Natural killer cell (primary cell): ENCODE measurements at places on chromosomes 11 and 22. TPM values are rescaled to one million over a fixed set of nuclear protein-coding genes. Genes with fewer than 3 reads are reported as not detected.

Gene KRTAP5-10
- not detected for total RNA-seq

DNA sequence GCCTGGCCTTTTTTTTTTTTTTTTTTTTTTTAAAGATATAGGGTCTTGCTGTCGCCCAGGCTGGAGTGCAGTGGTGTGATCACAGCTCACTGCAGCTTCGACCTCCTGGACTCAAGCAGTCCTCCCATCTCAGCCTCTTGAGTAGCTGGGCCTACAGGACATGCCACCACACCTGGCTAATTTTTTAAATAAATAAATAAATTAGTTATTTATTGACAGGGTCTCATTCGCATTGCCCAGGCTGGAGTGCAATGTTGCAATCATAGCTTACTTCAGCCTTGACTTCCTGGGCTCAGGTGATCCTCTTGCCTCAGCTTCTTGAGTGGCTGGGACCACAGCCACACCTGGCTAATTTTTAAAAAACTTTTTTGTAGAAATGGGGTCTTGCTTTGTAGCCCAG lies 10.5 kb downstream of the AP2A2 start:
- DNase-seq = no peak

DNA sequence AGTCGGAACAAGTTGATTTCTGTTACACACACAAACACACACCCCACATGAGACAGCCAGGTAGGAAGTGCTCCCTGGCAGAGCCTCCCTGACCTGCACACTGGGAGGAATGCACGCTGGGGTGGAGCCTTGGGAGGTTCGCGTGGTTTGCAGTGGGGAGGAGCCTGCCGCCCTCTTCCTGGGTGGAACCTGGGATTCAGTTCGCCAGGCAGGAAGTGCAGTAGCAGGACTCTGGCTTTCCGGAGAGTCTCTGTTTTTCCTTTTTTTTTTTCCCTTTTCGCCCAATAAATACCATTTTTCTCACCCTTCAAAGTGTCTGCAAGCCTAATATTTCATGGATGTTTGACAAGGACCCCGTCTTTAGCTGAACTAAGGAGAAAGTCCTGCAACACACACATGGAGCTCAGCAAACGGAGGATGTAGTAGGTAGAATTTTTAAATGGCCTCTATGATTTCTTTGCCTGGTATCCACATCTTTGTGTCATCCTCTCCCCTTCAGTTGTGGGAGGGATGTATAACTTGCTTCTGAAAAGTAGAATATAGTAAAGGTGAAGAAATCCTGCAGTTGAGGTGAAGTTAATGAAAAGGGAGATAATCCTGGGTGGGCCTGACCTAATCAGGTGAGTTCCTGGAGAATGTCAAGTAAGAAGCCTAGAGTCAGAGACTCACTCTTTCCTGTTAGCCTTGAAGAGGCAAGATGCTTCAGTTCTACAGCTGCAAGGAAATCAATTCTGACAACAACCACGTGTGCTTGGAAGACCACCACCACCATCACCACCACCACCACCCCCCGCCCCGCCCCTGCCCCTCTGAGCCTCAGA lies 72.9 kb downstream of the PIWIL4 start:
- DNase-seq = no peak

- peak; percentile 11 for DNase-seq
Measured at GRCh38 chr11:69867076-69868005, 48.1 kb upstream of the FGF3 start.

DNA sequence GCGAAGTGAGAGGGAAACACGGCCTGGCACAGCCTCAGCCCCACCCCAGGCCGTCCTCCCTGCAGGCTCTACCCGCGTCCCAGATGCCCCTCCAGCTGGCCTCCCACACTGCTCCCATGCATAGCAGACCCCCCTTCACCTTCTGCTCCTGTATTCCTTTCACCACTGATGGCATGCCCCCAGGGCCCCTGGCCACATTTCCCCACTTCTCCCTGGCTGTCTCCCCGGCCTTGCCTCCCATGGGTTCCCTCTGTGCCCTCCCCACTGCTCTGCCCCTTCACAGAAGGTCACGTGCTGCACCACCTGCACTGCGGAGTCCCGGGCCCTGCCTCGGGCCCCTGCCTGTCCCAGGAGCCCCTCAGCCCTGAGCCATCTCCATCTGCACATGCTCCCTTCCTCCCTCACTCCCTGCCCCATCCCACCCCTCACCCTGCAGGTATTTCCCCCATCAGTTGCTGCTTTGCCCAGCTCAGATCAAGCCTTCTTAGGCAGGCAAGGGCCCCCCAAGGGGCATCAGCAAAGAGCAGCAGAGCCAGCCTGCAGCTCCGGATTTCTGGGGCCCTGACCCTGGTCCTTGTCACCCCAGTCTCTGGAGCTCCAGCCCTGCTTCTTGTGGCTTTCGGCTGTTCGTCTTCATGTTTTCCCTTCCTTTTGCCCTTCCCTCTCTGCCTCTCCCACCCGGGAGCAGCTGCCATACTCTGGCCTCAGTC lies 46.4 kb downstream of the GAB4 start:
- DNase-seq = no peak

Gene P2RY2
- total RNA-seq = 0.27 TPM

DNA sequence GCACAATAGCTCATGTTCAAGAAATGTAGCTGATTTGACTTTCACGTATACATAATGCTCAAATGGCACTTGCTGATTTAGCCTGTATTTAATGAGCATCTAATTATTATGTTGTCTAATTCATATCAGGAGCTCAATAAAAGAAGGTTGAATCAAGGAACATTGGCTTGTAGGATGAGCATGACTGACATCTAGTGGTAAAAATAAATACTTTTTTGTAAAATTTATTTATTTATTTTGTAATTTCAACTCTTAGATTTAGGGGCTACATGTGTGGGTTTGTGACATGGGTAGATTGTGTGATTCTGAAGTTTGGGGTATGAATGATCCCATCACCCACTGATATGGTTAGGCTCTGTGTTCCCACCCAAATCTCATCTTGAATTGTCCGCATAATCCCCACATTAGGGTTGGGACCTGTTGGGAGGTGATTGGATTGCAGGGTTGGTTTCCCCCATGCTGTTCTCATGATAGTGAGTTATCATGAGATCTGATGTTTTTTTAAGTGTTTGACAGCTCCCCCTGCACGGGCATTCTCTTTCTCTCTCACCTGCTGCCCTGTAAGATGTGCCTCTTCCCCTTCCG lies 1.7 kb upstream of the OR52E5 start:
- DNase-seq = peak; percentile 19
